EH (cell line): ENCODE measurements at places on chromosomes 6 and 20.
A peak's percentile ranks its signal among the peaks of the same experiment; 100 is the strongest.

DNA sequence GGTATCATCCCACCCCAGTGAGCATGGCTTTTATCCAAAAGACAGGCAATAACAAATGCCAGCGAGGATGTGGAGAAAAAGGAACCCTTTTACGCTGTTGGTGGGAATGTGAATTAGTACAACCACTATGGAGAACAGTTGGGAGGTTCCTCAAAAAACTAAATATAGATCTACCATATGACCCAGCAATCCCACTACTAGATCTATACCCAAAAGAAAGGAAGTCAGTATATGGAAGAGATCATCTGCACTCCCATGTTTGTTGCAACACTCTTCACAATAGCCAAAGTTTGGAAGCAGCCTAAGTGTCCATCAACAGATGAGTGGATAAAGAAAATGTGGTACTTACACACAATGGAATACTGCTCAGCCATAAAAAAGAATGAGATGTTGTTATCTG, 5.9 kb upstream of the KIAA1755 start:
- no peak for DNase-seq

DNA sequence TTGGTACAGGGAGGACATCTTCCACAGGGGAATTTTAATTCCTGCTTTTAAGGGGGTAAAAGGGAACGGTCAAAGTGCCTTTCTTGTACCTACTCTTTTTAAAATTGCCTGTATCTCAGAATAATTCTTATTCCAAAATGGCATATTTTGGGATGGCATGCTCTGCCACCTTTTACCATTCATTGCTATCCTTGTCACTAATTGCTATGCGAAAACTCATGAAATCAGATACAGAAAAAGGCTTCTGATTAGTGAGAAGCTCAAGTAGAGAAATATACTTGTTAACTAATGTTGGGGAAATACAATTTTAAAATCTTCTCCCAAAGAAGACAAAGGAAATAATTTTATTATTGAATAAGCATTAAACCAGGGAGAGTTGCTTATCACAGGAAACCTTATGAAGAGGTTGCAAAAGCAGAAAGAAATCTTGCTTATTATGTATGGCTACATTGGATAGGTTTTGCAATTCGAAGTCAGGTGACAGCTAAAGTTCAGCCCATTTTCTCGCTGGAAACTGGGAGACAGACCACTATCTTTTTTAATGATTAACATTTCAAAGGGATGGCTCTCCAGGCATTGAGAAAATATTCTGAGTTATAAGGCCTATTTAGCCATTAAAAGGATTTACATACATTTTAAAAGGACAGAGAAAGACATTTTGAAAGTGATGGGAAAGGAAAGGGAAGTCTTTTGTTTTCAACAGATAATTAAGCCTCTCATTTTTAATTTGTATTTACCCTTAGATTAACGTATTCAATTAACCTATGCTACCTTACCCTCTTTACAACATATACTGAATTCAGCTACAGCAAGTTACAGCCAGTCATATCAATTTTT, 110.3 kb upstream of the PRSS16 start:
- no peak for DNase-seq

GRCh38 chr20:32506721-32507120, 78.4 kb downstream of the NOL4L start:
- no peak for DNase-seq

DNA sequence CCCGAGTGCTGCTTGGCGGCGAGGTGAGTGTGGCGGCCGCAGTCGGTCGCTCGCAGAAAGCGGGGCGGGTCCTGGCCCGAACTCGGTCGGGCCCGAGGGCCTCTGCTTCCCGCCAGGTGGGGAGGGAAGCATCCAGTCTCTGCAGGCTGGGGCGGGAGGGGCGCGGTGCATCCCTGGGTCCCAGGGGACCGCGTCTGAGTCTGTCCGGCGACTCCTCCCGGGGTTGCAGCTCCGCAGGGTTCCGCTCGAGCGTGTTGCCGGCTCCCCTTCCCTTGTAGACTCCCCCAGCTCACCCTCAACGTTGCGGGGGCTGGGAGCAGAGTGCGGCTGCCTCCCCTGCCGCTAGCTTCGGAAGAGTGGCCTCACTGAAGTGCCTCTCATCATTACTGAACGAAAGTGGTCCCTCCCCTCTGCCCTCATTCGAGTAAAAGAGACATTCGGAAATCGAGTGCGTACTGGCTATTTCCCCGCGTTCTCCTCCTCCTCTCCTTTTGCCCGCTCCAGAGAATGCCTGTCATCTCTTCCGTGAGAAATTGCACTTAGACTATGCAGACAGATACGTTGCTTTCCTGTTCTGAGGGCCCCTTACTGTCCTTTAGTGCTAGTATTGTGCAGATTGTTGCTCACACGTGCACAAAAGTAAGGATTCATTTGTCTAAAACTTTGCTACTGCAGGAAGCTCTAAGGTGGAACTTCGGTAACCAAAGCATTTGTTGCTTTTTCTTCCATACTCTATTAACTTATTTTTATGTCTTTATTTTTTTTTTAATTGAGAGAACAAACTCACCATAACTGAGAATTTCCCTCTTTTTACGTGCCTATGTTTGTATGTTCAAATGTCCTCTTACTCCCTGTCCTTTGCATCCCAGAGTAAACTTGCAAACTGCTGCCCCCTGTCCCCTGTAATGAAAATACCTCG, 751 bp downstream of the MAP3K4 start:
- peak; percentile 77 for DNase-seq

DNA sequence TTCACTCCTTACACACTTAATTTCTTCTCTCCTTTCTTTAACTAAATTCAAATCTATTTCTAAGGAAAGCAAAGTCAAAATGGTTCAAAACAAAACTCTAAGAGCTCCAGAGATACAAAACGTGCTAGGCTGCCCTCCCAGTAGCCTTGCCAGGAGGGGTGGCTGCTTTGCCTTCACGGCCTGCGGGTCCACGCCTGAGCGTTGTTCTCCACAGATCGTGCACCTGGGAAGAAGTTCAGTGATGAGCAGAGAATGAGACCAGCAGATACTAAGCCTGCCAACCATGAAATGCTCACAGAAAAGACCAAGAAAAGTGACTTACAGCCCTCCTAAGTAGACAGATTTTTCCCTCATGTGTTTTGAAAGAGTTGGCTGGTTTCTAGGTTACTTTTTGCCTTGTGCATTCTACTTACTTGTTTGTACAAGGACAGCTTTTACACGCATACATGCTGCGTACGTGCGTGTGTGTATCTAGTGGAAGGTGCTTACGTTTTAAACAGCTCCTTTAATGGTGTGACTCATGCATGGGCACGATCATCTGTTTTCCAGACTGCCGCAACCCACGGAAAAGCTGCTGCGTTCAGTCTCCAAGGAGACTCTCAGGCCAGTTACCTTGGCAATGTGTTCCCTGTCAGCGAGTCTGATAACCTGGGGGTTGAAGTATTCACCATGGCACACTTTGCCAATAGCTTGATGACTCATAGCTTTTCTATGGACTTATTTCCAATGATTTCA, 32.4 kb upstream of the PBOV1 start:
- DNase-seq: peak; percentile 74

DNA sequence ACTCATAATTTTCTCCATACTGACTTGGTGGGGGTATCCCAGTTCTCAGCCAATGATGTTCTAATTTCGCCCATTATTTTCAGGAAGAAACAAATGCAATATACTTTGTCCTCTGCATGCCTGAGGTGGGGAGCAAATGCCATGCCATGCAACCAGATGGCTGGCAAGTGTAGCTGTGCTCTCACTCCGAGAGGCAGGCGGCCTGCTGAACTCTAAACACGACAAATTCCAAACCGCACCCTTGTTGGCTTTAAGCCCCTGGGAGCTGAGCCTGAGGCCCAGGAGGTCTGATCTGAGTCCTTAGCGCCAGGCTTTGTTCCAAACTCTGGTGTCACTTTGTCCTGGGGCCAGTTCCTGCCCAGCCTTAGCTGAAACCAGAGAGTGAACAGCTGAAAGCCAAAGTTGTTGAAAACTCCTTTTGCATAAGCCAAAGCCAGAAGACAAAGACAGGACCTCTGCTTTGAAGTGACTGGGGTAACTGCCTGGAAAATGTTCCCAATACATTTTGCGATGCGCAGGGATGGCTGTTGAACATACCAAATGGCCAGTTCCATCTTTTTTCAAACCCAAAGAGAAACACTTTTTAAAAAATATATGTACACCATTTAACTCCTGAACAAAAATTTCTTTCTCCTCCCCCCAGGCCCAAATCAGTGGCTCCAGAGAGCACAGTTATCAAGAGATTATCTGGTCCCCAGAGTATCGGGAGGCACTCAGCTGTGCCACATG, 46.2 kb downstream of the TTI1 start:
- DNase-seq: peak; percentile 71

DNA sequence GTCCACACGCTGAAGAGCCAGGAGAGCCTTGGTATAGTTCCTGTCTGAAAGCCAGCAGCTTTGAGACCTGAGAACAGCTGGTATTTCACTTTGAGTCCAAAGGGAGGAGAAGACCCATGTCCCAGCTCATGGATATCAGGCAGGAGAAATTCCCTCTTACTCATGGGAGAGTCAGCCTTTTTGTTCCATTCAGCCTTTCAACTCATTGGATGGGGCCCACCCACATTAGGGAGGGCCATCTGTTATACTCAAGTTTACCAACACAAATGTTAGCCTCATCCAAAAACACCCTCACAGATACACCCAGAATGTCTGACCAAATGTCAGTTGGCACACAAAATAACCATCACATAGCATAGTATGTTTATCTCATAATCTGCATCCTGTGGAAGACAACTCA, 80.1 kb downstream of the GMDS start:
- DNase-seq: no peak

- DNase-seq: no peak
Observed at GRCh38 chr20:25259788-25260254, 11.9 kb downstream of the PYGB start.

DNA sequence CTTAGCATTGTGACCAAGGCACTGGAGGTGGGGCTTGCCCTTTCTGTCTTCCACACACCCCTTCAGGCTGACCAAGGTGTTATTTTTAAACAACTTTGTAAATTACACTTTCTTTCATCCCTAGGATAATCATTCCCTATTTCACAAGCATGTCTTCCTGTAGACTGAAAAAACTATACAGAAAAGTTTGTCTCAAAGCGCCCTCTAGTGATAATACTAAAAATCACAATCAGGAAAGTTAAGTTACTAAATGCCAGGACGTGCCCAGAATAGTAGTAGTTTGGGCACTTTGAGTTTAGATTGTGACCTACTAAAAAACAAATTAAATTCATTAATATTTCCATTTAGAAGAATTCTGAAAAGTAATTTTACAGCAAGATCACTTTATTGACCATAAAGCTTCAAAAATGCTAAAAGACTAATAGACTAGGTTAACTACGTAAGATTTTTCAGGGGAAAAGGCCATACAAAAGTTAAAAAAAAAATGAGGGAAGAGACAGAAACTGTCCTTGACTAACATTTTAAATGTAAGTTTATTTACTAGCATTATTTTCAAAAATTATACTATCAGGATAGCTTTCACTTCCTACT, 123.3 kb upstream of the DUSP22 start:
- peak; percentile 52 for DNase-seq

DNA sequence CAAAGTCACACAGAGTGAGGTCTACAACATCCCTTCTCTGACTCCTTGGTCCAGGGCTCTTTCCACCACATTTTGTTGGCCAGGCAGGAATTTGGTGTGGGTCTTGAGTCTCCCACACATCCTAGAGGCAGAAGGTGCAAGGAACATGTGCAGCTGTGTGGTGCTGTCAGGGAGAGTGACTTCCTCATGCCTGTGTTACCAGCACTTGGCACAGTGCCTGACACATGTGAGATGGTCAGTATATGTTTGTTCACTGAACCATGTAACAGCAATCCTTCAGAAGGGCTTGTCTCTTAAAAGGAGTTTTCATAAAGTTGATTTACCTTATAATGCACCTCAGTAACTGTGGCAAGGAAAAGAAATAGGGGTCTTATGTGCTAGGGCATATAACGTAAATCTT, 168.5 kb downstream of the CDC5L start:
- peak; percentile 4 for DNase-seq

DNA sequence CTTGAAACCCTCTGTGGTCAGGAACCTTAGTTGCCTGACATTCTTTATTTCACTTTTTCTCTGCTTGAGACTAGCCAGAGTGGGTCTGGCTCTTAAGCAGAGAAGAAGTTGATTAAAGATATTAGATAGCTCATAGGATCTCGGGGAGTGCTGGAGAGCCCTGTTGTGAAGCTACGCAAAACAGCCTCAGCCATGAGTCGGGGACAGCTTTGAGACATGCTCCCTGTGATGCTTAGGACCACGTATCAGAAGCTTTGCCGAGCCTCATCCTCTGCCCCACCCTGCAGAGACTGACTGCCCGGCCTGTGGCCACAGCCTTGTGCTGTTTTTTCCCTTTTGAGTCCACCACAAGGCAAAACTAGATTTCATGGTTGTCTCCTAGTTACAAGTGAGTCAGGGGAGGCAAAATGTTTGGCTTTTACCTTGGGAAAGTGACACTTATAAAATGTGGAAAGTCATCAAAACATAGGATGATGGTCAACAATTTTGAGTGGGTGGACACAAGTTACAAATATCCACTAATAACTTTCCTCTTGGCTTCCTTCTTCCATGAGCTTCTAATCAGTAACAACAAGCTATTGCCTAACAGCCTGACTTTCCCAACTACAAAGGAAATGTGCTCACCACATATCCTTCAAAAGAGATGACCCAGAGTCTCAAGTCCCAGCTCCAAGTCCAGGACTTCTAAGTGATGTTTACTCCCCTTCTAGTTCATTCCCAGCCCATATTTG, 108.4 kb downstream of the JAG1 start:
- DNase-seq: peak; percentile 91

DNA sequence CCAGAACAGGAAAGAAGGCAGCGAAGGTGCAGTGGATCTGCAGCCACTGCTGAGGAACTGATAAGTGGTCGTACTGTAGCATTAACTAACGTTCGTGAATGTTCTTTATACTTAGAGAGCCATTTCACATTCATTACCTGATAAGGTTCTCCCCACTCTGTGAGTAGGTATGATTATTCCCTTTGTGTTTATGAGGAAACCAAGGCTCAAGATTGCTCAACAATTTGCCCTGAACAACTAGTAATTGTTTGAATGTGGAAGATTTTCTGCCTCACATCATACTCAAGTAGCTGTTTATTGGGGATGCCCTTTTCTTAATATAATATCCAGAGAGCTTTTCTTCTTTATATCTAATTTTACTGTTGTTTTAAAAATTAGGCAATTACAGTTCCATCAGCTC, 24.9 kb upstream of the ELOVL5 start:
- no peak for DNase-seq

DNA sequence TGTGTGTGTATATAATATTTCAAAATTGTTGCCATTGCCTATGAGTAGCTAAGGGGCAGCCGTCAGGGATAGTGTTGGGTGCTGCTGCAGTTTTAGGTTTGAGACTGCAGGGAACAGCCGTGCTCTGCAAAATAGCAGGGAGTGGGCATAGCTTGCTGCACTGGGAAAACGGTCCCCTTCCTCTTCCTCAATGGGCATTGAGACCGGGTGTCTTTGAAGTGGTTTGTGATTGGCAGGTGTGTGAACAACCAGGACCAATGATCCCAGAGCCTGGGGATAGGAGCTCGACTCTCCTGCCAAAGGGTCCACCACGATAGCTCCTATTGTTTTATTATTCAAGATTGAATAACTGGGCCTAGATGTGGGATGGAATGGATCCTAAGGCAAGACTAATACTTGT, 5.1 kb upstream of the EBF4 start:
- DNase-seq: no peak

- no peak for DNase-seq
Observed at GRCh38 chr20:58403272-58403671, 14.2 kb downstream of the VAPB start.
